ENCODE measurements at places on chromosomes 6 and 20.

DNA sequence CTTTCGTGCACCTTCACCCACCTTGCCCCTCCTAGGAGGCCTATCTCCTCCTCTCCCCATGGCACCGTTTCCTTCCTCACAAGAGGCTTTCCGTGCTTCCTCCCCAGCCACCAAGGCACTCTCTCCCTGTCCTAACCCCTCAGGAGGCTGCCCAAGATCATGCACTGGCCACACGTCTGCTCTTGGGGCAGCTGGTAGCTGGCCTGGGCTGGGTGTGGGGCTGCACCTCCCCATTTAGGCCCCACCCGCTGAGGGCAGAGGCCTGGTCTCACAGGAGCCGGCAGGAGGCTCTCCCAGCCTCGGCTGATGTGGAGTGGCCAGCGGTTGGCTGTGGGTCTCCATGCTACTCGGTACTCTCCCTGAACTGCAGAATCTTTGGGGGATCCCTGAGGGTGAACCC is 13.6 kb downstream of the NOL4L start:
- no peak for DNase-seq

- DNase-seq, result no peak
Observed at GRCh38 chr20:13294522-13294921, 73.4 kb downstream of the ISM1 start.

DNA sequence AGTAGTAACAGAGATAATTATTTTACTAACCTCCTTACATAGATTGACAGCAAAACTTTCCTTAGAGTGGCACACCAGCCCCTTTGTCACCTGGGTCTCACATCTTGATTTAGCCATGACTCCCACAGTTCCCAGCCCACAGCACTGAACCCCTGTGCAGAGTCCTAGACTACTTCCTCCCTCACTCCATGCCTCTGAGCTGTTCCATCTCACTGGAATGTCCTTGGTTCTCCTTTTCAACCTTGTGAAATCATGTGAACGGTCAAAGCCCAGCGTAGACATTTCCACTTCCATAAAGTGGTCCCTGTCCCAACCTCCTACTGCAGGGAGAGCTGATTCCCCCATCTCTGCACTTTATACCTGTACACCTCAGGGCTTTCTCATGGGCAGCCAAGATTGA is 19.7 kb downstream of the CGA start:
- no peak for DNase-seq

GRCh38 chr20:56358600-56359211 is at the start of gene FAM210B:
Gene FAM210B, plus strand, starts transcription at chr20:56358974. Its CDS starts 32 bp downstream, at chr20:56359006.
- DNase-seq, result peak; percentile 76

DNA sequence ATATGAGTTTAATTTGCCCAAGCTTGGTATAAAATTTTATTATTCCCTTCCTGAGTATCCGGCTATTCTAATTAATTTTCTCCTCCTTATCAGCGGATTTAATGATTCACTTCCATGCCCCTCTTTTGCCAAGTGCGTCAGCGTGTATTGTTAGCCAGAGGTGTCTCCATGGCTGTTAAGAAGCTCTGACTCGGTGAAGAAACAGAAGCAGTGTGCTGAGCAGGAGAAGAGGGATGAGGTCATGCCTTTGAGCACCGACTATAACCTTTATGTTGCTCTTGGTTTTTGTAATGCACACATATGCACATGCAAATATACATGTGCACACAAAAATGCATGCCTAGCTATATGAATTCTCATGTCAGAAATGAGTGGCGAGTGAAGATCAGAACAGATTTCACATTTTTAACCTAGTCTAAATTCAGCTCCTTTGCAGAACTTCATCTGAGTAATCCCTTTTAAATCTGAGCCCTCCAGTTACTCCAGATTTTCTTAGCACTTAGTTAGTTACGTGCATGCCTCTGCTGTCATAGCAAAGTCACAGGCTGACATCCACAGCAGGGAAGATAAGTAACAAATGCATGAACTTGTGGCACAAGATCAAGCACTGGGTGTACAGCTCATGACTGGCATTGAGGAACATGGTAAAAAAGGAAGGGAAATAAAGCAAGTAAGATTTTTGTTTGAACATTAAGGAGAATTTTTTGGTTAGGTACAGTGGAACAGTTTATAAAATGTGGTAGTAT is 24.3 kb downstream of the HTR1E start:
- DNase-seq, result no peak

GRCh38 chr20:63854069-63854765 is 7.1 kb upstream of the ABHD16B start:
- DNase-seq, result no peak

DNA sequence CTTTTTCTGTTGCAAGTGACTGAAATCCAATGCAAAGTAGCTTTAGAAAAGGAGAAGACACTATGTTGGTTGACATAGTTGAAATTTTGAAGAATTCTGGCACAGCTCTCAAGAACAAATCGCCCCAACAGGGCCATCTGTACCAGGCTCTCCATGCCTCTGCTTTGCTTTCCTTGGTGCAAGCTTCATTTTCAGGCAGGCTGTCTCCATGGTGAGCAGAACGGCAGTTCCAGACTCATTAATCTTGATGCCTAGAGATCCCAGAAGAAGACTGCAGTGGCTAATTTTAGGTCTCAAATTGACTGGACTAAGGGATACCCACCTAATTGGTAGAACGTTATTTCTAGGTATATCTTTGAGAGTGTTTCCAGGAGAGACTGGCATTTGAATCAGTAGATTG is 950.7 kb upstream of the FLRT3 start:
- DNase-seq, result no peak

GRCh38 chr6:73640179-73640750 is 13.5 kb downstream of the SLC17A5 start:
- no peak for DNase-seq

GRCh38 chr20:19540392-19540791 is 217.7 kb upstream of the RIN2 start:
- no peak for DNase-seq

DNA sequence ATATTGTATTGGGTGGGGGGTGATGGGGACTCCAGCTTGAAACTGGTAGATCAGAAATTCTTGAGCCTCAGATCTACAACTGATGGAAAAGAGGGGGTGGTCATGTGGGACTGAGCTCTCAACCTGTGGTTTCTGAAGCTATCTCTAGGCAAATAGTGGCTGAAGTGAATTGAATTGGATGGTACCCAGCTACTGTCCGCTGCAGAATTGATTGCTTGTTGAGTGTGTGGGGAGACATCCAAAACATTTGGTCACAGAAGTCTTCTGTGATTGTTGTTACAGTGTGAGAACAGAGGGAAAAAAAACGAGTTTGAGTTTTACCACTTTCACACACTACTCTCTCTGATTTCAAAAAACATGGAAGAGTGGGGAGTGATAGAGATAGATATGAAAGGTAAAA is 14.8 kb downstream of the CDS2 start:
- no peak for DNase-seq

GRCh38 chr6:44217332-44218143 is 812 bp downstream of the MYMX start:
- DNase-seq, result no peak

GRCh38 chr6:958488-958887 is 265.5 kb upstream of the EXOC2 start:
- no peak for DNase-seq

- DNase-seq, result no peak
Observed at GRCh38 chr6:62283796-62284411, 2.1 kb downstream of the KHDRBS2 start.
